ENCODE measurements at places on chromosomes 2 and 18.
A peak's percentile ranks its signal among the peaks of the same experiment; 100 is the strongest.

DNA sequence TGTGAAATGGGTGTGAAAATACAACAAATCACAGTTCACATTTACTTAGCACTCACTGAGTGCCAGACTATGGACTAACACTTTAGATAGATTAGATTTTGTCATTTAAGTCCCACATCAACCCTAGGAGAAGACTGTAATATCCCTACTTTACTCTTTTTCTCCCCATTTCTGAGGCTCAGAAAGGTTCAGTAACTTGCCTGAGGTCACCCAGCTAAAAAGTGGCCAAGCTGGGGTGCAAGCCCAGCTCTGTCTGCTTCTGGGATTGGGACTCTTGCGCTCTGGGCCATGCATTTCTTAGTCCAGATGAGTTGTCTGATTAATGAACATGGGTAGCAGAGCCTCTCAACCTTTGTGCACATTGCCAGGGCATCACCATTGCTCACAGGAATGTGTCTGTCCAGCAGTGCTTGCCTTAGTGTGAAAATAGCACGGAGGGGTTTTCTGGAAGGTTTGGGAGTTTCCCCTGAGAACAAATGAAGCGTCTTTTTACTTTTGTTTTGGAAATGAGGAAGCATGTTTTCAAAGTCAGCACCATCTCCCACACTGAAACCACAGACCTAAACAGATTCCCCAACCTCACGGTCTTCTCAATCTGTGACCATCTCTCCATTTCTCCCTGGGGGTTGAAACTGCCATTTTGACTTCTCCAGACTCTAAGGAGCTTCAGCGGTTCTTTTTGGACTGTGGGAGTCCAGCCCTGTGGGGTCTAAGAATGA is 31.9 kb downstream of the NRP2 start:
- no peak for DNase-seq

DNA sequence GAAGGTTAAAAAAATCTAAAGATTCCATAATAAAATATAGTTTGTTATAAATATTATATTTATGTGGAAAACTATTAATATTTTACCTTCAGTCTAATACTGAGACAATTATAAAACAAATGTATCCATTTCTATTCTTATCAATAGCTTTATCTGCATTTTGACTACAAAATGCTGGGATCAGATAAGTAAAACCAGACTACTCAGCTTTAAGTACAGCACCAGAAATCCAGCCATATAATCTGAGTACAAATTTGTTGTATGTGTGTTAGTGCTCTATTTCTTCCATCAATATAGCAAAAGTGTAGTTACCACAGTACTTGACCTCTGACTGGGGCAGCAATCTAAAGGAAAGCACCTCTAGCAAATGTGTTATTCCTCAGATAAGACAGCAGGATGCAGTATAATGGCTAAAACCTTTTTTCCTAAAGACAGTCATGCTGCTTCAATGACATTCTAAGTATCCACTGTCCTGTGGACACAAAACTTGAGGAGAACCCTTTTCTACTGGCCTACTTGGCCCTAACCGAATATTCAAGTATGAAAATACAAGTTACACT is 68.1 kb downstream of the OLA1 start:
- peak; percentile 57 for DNase-seq

GRCh38 chr2:120401275-120402066 is 55.5 kb downstream of the INHBB start:
- no peak for DNase-seq

DNA sequence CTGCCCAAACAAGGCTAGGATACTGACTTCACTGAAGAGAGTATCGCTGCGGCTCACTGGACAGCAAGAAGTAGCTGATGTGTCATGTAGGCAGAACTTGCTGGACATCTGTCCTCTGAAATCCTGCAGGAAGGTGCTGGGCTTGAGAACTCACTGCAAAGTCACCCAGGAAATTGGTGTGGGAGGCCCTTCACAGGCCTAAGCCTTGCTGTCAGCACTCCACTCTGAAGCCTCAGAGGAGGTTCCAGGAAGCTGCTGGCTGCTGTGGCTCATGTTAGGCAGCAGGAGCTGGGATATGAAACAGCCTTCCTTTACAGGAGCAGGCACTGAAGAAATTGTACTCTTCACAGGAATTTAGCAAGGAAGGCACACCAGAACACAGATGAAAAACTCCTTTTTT is 88.3 kb upstream of the CCDC68 start:
- no peak for DNase-seq

DNA sequence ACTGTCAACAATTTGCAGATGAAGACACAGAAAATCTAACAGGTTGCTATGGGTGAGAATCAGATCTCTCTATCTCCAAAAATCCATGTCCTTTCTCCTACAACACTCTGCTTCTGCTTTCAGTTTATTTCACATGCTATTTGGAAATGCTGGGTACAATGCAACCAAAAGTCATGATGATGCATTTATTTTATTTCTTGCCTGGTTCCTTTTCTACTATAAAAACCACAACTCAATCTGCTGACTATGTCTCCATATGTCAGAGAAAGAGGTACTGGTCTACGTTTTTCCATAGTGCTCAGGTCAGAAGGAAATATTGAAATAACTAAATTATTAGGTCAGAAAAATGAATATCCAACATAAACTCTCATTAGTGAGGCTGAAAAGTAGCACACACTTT is 20.5 kb downstream of the RAD51AP2 start:
- DNase-seq = no peak

- no peak for DNase-seq
Observed at GRCh38 chr2:83055376-83056010, 1403.6 kb downstream of the SUCLG1 start.

DNA sequence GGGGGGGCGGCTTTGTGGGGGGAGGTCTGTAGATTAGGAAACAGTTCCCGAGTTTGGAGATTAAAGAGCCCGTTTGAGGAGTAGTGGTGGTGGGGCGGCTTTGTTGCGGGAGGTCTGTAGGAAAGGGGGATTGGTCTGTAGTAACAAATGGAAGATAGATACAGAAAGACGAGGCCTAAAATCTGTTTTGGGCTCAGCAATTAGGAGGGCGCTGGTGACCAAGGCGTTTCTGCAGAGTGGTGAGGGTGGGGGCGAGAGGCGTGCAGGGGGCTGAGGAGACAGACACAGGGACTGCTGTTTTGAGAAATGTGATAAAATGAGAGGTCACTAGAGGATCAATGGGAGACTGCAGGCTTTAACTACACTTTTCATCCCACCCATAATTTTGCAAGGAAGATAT is 1.6 kb upstream of the ADNP2 start:
- DNase-seq = no peak

DNA sequence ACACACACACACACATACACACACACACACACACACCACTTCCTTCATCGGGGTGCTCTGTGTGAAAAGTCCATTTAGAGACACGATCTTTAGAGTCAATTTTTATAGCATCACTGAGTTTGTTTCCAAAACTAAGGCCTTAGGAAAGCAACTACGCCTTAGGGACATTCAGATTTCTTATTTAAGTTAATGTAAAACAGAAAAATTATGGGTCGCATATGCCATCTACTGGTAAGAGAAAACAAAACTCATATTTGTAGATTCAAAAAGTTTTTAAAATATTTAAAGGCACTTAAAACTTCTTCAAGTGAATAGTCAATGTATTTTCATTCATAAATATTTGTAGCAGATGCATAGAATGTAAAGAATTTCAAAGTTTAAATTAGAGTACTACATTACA is 166.2 kb downstream of the ATAD2B start:
- peak; percentile 35 for DNase-seq

GRCh38 chr2:237715459-237715947 is 83.1 kb upstream of the RBM44 start:
- no peak for DNase-seq

DNA sequence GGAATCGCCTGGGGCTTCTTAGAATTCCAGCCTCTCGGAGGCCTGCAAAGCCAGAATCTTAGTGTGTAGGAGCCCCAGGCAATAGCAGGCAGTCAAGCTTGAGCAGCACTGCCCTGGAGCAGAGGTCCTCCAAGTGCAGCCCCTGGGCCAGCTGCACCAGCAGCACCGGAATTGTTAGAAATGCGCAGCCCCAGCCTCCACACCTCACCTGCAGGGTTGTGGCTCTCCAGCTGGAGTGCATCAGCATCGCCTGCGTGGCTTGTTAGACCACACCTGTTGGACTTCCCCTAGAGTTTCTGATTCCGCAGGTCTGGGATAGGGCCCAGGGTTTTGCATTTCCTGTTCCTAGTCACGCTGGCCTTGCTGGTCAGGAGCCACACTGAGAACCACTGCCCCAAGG is 100.3 kb downstream of the ASAP2 start:
- DNase-seq = no peak

GRCh38 chr2:48750128-48750739 is 5.3 kb downstream of the LHCGR start:
- no peak for DNase-seq

- no peak for DNase-seq
Observed at GRCh38 chr18:42828881-42829280, 286.6 kb downstream of the RIT2 start.

- no peak for DNase-seq
Observed at GRCh38 chr18:44883671-44884070, 203.0 kb downstream of the SETBP1 start.

DNA sequence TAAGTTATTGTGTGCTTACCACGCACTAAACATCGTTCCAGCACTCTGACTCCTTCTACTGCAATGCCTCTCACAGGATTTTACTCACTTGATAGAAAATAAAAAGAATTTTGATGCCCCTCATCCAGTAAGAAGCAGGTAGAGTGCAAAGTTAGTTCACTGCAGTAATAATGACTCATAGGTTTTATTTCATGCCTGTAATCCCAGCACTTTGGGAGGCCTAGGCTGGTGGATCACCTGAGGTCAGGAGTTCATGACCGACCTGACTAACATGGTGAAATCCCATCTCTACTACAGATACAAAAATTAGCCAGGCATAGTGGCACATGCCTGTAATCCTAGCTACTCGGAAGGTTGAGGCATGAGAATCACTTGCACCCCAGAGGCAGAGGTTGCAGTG is 190.6 kb downstream of the RAD51AP2 start:
- DNase-seq = no peak

DNA sequence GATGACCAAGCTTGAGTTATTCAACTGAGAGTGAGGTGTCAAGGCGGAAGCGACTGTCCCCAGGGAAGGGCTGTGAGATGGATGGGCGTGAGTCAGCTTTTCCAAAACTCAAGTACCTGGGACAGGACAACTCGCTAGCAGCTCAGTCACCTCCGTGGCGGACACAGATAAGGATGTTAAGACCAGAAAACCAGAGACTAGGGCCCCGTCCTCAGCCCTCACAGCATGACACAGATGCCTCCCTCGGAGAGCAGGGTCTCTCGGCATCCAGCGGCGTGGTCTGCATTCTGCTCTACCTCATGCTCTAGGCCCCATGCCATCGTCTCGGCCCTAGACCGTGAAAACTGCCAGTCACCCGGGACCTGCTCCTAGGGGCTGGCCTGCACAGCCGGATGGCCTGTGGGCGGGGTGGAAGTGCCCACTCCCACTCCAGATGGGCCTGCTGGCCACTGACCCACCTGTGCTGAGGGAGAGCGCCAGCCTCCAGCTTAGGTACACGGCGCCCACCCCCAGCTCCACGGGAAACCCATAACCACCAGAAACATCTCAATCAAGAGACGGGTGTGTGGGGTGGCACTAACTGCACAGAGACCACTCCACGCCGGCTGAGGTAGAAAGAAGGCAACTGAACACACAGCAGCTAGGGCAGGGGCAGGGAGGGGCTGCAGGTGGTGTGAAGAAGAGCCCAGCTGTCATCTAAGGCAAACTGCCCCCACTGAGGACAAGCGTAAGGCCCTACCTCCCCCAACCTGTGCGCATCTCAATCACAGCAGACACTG is 39.8 kb downstream of the ANO7 start:
- no peak for DNase-seq

- peak; percentile 90 for DNase-seq
Observed at GRCh38 chr2:70301344-70302194, at the start of gene FAM136A. Gene FAM136A, minus strand, starts transcription at chr2:70302067. Its CDS starts 56 bp downstream, at chr2:70302011.

DNA sequence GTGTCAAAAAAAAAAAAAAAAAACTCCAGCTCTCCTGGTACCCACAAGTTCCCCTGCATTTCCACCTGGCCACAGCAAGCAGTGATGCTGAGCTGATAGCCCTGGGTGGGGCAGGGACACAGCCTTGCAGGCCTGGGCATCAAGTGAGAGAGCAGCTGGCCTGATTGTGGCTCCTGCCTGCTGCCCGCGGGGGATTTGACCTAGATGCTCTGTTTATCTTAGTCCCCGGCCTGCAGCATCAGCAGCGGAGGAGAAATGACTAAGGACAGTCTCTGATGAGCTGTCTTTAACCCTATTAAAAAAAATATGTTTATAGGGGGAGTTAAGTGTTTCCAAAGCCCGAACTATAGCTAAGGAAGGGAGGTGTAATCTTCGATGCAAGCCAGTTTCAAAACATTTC is 102.6 kb downstream of the MTCL1 start:
- no peak for DNase-seq

GRCh38 chr2:177902395-177903163 is 170.0 kb downstream of the PDE11A start:
- no peak for DNase-seq

GRCh38 chr2:43405829-43406228 is 179.4 kb upstream of the ZFP36L2 start:
- no peak for DNase-seq

- no peak for DNase-seq
Observed at GRCh38 chr18:49638891-49639557, 77.2 kb downstream of the LIPG start.

GRCh38 chr18:68262690-68263294 is 452.1 kb downstream of the TMX3 start:
- DNase-seq = no peak

DNA sequence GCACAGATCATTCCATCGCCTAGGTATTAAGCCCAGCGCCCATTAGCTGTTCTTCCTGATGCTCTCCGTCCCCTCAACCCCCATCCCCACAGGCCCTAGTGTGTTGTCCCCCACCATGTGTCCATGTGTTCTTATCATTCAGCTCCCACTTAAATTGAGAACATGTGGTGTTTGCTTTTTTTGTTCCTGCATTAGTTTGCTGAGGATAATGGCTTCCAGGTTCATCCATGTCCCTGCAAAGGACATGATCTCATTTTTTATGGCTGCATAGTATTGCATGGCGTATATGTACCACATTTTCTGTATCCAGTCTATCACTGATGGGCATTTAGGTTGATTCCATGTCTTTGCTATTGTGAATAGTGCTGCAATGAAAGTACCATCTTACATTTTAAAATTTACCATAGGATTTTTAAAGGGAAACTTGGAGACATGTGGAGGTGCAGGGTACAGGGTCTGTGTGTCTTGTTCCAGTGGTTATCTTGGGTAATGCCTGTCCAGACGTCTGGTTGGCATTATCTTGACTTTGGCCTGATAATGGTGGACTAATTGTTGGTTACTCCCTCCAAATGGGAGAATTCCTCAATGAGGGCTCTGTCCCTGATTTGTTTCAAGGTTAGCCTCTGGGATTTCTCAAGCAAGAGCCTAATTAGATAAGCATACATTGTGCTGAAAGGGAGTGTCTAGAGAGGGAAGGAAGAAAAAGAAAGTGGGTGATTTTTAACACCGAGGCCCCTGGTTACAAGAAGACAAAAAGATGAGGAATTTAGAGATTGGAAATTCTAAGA is 21.6 kb downstream of the KLHL23 start:
- no peak for DNase-seq

DNA sequence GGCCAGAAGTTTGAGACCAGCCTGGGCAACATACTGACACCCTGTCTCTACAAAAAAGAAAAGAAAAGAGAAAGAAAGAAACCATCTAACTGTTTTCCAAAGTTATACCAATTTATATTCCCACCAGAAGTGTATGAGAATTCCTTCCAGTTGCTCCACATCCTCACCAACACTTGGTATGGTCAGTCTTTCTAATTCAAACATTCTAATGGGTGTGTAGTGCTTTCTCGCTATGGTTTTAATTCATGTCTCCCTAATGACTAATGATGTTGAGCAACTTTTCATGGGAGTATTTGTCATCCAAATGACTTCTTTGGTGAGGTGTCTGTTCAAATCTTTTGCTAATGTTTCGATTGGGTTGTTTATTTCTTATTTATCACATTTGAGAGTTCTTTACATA is 10.5 kb upstream of the B3GNT7 start:
- no peak for DNase-seq
